ENCODE measurements at places on chromosomes 12 and 14.

DNA sequence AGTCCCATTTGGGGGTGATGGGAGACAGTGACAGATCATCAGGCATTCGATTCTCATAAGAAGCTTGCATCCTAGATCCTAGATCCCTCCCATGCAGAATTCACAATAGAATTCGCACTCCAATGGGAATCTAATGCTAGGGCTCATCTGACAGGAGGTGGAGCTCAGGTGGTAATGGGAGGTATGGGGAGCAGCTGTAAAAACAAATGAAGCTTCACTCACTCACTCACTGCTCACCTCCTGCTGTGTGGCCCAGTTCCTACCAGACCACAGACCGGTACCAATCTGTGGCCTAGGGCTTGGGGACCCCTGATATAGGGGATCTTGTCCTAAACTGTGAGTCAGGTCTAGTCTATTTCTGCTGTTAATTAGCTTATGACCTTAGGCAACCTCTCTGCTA, 40.1 kb upstream of the EPS8 start:
- H3K36me3 ChIP-seq = peaks cover 2% of the 10 kb centered on the region
- H3K4me1 ChIP-seq = peaks cover 3% of the 10 kb centered on the region
- no peak for DNase-seq
- peaks cover 22% of the 10 kb centered on the region for H3K27me3 ChIP-seq
- no peak overlapping the region for H3K27ac ChIP-seq

DNA sequence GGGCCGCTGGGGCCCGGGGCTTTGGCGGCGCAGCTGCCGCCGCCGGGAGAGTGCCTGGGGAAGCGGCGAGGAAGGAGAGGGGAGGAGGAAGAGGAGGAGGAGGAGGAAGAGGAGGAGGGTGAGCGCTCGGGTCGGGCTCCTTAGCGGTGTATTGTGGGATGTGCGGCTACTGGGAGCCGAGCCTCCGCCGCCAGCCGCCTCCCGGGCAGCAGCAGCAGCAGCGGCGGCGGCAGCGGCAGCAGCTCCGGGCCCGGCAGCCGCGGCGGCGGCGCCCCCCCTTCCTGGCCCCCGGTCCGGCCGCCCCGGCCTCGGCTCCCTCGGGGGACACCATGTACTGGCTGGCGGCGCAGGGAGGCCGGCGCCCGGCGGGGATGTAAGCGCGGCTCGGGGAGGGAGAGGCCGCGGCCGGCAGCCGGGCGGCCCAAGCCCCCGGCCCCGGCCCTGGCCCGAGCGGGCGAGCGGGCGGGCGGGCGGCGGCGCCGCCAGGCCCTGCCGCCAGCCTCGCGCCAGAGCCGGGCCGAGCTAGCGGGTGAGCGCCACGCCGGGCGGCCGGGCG, at the start of gene SETD1B:
Gene SETD1B (plus strand): TSS at position 149 of the 556 bp plus-strand sequence. CDS start 729 bp downstream, outside the sequence.
- H3K36me3 ChIP-seq = peaks cover 15% of the 10 kb centered on the region
- H3K4me1 ChIP-seq = peaks cover 48% of the 10 kb centered on the region
- H3K27ac ChIP-seq = peak within 1 kb of the TSS; percentile 99
- peak within 1 kb of the TSS; percentile 99 for H3K4me3 ChIP-seq

DNA sequence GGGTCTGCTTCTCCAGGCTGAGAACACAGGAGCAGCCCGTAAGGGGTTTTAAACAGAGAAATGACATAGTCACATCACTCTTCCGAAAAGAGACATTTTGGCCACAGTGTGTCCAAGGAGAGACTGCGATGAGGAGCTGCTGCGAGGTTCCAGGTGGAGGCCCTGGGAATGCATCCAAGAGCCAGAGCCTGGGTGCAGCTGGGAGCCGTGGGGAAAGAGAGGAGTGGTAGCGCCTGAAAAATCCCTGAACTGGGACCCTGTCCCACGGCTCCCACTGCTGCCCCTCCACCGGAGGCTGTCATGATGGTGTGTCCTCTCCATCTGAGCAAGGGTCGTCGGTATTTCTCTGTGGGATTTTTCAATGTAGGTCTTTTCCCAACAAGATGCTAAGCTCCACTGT, 146.9 kb downstream of the BCL11B start:
- H3K27me3 ChIP-seq = peaks cover 5% of the 10 kb centered on the region
- no peak overlapping the region for H3K27ac ChIP-seq
- H3K36me3 ChIP-seq = peaks cover 6% of the 10 kb centered on the region
- peaks cover 14% of the 10 kb centered on the region for H3K4me1 ChIP-seq
- H3K4me3 ChIP-seq = no peak overlapping the region

DNA sequence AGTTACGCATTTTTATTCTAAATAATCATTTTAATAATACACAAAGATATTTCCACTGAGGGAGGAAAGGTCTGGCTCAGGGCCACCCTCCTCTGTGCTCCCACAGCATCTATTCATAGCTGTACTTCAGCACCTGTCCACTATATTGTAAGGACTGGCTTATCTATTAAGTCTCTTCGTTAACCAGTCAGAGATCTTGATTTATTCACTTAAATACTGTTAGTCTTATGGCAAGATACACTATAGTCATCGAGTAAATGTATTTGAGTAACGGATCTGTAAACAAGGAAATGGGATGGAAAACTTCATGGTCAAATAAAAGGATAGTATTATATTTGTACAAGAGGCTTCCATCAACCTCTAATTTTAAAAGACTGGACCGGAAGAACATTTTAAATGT, 54.6 kb downstream of the SPTLC2 start:
- peaks cover 8% of the 10 kb centered on the region for H3K4me1 ChIP-seq
- DNase-seq = no peak
- H3K4me3 ChIP-seq = no peak overlapping the region
- H3K36me3 ChIP-seq = peaks cover 2% of the 10 kb centered on the region
- H3K27ac ChIP-seq = no peak overlapping the region

- H3K4me1 ChIP-seq = no peaks in the 10 kb centered on the region
- H3K27ac ChIP-seq = no peak overlapping the region
- H3K27me3 ChIP-seq = peaks cover 18% of the 10 kb centered on the region
- H3K4me3 ChIP-seq = no peak overlapping the region
- DNase-seq = no peak
- no peaks in the 10 kb centered on the region for H3K36me3 ChIP-seq
These were observed 16.1 kb upstream of the GAS2L3 start for GRCh38 chr12:100557357-100557756.

DNA sequence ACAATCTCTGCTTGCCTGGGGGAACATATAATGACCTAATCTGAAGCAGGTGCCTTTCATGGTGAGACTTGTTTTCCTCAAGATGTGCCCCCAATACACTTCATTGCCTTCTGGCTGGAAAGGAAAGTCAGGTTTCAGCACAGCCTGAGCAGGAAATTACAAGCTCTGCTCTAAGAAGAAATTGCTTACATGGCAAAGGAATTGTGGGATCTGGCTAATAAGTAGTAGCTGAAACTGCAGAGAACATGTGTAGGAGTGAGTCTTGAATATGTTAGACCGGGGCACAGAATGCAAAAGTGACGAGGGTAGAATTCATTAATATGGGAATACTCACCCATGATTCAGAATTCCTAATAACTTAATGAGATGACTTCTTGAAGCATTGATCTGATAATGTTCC, 6.3 kb upstream of the CFAP54 start:
- peaks cover 14% of the 10 kb centered on the region for H3K4me1 ChIP-seq
- H3K36me3 ChIP-seq = no peaks in the 10 kb centered on the region
- DNase-seq = no peak

- peaks cover 2% of the 10 kb centered on the region for H3K36me3 ChIP-seq
- no peak for DNase-seq
- peaks cover 10% of the 10 kb centered on the region for H3K4me1 ChIP-seq
- H3K27me3 ChIP-seq = peaks cover 19% of the 10 kb centered on the region
These were observed 15.0 kb upstream of the FBXO33 start for GRCh38 chr14:39447175-39447661.

Data from T-helper 17 cell (primary cell).